ENCODE measurements at places on chromosomes 5 and 9.

DNA sequence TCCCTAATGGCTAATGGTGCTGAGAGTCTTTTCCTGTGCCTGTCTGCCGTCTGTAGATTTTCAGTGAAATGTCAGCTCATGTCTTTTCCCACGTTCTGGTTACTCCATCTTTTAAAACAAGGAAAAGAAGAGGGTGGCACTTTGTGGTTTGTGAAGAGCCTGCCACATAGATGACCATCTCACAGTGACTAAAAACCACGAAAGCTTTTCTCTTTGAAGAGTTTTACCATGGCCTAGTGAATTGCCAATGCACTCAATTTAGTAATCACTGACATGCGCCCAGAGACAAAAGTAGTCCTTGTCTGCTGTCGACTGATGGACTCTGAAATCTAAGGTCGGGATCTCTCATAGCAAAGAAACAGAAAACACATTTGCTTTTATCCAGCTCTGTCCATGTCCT, 50.4 kb downstream of the SPATA31C2 start:
- DNase-seq: no peak

DNA sequence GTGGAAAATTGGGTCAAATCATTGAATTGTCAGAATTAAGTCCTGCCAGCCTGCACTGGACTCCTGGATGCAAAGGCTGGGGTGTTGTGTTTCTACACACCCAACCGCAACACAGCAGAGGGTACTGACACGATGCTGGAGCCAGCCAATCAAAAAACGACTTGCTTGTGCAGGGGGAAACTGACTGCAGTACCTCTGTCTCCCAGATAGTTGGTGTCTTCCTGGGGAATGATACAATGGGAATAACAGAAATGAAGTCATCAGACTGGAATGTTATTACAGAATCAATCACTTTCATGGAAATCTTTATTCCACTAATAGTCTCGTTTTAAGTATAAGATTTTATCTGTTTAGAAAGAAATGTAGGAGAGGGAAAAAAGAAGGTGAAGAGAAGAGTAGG, 330.3 kb downstream of the MLLT3 start:
- DNase-seq: no peak

DNA sequence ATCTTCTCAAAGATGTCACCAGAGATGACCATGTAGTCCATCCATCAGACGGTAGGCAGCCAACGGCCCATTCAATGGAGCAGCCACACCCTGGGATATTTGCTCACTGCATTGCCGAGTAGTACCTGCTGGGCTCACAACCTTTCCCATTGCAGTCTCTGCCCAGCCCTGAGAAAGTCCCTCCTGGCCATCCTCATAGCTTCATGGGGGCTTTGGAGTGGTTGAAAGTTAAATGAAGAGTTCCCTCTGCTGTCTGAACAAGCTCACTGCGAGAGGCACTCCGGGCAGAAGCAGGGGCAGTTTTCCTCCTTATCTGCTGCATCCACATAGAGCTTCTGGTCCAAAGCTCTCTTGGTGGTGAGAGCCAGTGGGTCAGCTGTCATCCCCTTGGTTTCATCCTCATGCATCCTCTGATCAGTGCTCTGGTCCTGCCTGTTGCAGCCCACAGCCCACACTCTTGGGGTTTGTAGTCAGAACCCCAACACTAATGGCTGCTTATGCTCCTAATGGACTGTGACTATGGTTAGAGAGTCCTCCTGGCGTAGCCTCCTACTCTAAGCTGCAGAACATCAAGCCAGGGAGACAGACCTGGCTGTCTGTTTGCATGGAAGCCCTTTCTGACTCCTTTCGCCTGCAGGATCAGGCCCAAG, 23.3 kb downstream of the TNFSF8 start:
- no peak for DNase-seq

DNA sequence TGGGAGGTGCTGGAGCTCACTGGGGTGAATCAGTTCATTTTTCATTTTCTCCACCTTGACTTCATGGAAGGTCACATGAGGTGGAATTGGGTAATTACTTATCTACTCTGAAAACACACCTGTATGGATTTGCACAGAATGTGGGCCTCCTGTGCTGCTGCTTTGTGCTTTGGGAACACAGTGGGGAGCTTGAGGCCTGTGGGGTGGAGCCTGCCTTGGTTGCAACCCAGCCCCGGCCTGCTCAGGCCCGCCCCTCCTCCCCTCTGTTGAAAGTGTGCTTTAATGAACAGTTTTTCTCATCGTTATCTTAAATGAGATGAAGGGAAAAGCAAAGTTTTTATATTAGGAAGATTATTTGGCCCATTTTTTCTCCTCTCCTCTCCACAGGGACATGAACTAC, 28.5 kb upstream of the DMRT3 start:
- DNase-seq: no peak

DNA sequence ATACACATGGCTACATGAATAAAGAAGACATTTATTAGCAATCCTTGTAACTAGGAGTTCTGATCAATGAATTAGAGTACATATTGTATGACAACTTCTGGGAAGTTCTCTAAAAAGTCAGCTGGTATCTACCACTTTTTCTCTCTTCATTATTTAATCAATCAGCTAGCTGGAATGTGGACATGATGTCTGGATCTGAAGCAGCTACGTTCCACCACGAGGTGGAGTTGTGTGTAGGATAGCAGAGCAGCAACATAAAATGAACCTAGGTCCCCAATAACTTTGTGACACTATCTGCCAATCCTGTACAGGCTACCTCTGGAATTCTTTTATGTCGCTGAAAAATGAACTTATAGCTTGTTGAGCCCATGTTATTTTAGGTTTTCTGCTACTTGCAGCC, 32.9 kb upstream of the ENTREP1 start:
- DNase-seq: no peak

GRCh38 chr5:452978-453710, 10.2 kb downstream of the EXOC3 start:
- DNase-seq: peak; percentile 63

GRCh38 chr5:173697931-173698579, 81.6 kb upstream of the BOD1 start:
- DNase-seq: no peak

DNA sequence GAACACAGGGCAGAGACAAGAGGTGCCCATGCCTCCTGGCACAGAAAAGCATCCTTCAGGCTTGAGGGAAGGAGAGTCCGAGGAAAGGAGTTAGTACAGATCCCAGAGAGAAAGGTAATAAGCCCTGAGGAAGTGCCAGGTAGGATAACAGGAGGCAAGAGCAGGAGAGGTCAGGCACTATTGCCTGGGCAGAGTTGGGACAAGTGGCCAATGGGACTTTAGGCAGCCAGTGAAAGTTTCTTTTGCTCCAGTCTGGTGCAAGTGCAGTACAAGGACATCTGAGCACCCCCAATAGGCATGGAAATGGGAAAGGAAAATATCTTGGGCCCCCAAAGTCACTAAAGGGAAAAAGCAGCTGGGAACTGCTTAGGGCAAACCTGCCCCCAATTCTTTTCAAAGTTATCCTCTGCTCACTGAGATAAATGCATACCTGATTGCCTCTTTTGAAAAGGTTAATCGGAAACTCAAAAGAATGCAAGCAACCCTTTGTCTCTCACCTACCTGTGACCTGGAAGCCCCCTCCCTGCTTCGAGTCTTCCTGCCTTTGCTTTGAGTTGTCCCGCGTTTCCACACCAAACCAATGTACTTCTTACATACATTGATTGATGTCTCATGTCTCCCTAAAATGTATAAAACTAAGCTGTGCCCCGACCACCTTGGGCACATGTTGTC, 46.5 kb downstream of the ELOVL7 start:
- DNase-seq: no peak

DNA sequence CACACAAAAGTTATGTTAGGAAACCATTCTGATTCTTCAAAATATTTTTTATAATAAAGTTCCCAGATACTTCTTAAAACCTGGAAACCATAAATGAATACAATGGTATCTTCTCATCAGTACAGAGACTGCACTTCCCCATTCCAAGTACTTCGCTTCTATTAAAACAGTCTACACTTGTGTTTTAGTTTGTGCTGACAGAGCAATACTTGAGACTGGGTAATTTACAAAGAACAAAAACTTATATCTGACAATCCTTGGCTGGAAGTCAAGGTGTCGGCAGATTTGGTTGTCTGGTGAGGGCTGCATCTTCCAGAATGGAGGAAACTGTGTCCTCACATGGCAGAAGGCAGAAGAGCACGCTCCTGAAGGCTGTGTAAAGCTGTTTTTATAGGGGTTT, 70.1 kb downstream of the RFX3 start:
- no peak for DNase-seq

- no peak for DNase-seq
These were observed 436 bp upstream of the EMB start for GRCh38 chr5:50441493-50441955.

- no peak for DNase-seq
These were observed 149.1 kb upstream of the PIK3R1 start for GRCh38 chr5:68066277-68066955.

DNA sequence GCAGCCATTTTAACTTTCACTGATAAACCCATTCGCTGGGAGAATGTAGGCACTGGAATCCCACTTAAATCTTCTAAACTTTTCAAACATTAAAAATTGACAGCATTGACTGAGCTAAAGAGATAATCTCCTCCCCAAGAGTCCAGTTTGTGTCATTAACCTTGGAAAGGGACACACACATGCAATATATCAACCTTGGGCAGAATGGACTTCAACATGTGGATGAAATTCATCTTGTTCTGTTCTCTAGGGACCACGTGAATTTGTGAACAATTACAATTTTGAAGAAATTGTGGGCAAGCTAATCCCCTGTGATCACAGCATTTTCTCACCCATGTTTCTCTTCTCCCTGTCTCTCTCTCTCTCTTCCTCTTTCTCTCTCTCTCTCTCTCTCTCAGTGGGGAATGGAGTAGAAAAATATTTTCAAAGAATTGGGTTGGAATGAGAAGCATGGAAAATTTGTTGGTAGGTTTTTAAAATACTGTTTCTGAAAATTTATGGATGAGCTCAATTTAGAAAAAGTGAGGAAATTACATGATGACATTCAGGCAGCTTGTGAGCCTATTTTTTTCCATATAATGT, 553.7 kb downstream of the EBF1 start:
- DNase-seq: no peak

- DNase-seq: no peak
These were observed 336.9 kb downstream of the ARHGEF28 start for GRCh38 chr5:73962801-73963425.

DNA sequence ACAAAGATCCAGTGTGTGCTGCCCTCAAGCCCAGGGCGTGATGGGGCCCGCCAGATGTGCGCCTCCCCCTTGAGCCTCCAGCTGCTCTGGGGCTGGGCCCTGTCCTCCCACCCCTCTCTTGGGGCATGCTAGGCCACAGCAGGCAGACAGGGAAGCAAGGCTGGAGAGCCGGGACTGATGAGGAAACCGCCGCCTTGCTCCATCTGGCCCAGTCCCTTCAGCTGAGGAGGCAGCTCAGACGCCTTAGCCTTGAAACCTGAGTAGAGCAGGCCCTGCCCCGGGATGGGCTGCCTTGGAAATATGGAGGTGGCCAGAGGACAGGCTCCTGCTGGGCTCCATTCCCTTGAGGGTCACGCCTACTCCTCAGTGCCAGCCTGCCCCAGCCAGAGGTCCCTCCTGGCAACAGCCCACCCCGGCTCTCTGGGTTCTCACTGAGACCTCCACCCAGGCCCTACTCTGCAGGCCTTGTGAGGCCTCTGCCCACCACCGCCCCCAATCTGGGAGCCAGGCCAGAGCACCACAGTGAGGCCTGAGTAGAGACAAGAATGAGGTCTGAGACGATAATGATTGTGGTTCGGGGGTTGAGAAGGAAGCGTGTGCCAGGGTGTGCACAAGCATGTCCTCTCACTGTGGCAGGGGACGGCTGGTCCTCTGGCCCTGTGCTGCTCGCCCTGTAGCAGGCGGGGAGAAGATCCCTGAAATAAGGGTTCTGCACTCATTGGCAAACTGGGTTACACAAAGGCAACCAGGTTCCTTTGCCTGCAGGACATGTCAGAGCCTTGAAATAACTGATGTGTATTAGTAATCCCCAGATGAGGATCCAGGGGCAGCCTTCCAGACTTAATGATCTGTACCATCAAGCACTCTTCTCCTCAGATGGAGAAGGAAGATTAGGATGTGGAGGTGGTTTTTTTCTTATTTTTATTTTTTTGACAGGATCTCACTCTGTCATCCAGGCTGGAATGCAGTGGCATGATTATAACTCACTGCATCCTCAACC, 30.9 kb downstream of the CXXC5 start:
- DNase-seq: no peak

DNA sequence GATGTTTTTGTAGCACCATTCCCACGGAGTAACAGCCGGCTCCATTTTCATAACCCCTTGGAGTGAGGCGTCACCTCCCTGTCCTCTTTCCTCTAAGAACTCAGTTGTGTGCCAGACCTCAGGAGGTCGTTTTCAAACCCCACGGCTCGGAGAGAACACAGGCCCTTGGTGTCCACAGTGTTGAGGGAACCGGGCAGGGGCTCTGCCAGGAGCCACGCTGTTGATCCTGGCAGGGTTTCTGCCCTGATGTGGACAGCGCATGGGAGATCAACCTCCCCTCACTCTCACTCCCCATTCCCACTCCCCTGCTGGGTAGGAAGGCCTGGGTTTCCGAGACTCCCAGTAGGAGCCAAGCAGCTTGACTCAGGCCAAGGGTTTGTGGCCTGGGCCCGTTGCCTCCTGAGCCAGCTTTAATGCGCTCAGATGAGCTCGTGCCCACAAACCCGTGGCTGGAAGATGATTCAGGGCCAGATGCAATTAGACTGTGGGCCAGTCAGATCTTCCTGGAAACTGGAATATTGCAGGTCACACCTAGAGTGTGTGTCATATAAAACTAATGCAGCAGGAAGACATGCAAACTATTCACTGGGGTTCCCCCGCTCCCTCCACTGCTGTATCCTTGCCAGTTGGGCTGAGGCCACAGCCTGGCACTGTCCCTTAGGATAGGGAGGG, 133.4 kb downstream of the SLC12A2 start:
- no peak for DNase-seq

GRCh38 chr9:94639061-94639998, at the start of gene FBP1:
TSS of gene FBP1 (minus strand) at chr9:94639518. CDS start at chr9:94639310, 208 bp downstream.
- DNase-seq: no peak

DNA sequence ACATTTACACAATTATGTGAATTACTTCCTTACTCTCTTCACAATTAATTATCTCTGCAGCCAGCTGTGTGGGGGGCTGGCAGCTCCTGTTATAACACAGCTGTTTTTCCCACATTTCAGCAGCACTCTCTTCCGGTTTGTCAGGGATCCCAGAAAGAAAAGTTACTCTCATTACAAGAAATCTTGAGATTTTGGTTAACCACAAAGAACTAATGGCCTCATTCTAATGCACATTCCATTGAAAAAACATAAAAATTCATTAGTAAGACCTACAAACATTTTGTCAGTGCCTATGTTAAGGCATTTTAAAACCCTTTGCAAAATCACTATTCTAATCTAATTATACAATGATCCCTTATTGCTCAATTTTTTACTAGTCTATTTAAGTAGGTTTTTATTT, 64.1 kb downstream of the PDE4D start:
- DNase-seq: no peak

GRCh38 chr5:147756566-147756965, 26.0 kb downstream of the JAKMIP2 start:
- no peak for DNase-seq

GRCh38 chr9:20640331-20641187, 18.3 kb upstream of the MLLT3 start:
- DNase-seq: no peak

GRCh38 chr9:107606149-107606790, 116.7 kb upstream of the KLF4 start:
- no peak for DNase-seq
